ENCODE measurements at places on chromosomes 3 and 15.

- DNase-seq, result no peak
Observed at GRCh38 chr3:30502742-30503073, 103.7 kb upstream of the TGFBR2 start.

DNA sequence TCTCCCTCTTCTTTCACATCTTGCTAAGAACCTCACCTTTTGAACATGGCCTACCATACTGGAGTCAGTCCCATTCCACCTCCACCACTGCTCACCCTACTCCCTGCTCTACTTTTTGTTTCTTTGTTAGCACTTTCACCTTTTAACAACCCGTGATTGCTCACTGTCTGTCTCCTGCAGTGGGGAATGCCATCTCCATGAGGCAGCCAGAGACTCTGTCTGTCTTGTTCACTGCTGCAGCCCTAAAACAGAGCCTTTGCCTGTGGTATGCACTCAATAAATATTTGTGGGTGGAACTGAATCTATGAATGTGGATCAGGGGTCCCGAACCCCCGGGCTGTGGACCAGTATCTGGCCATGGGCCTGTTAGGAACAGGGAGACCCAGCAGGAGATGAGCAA lies 16.5 kb upstream of the TLE3 start:
- no peak for DNase-seq

- no peak for DNase-seq
Observed at GRCh38 chr3:23580096-23580713, 225.6 kb upstream of the UBE2E1 start.

DNA sequence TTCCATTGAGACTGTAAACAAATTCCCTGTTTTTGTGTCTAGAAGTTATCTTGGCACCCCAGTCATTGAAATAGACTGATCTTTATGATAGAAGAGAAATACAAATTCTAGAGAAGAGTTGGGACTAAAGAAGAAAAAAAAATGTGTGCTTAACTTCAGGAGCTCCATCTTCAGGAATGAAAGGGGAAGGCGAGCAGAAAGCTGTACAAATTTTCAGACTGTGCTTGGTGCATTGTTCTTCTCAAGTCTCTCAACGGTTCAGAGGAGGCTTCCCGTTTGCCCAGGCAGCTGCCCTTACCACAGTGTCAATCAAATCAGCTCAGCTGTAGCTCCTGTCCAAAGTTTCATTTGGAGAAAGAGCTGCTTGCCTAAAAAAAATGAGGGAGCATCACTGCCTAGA lies 41.7 kb downstream of the OXSM start:
- DNase-seq, result no peak

DNA sequence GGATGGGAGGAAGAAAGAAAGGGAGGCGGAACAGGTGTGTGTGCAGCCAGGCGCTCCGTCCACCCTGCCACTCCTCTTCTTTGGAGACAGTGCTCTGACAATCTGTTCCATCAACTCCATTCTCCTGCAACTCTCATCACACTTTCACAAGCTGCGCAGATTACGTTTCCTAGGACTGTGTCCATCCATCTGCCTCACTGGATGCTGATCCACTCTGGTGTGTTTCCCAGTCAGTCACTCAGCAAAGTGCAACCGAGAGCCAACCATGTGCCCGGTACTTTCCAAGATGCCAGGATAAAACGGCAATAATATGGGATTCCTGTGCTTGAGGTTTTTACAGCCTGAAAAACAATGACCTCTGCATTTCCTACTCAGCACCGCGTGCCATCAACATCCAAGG lies 59.6 kb downstream of the SLC12A8 start:
- DNase-seq, result no peak

- no peak for DNase-seq
Observed at GRCh38 chr15:68704496-68705021, 116.1 kb downstream of the ANP32A start.

All from NCI-H1092 (cell line).